ENCODE measurements at places on chromosomes 5 and 9.

DNA sequence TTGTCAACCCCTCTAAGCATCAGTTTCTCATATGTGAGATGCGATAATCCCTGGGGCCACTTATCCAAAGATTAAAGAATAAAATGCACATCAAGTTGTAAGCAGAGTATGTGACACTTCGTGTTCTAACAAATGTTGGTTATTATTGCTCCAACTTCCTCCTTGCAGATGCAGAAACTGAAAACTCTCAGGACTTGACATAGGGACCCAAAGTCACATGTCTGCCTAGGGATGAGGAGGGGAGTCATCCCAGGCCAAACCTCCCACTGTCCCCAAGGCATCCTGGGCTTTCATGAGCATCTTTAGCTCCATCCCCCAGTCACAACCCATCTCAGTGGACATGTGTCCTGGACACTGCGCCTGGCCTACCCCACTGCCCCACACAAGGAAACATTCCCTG lies 27.5 kb upstream of the SYK start:
- no peak for DNase-seq

DNA sequence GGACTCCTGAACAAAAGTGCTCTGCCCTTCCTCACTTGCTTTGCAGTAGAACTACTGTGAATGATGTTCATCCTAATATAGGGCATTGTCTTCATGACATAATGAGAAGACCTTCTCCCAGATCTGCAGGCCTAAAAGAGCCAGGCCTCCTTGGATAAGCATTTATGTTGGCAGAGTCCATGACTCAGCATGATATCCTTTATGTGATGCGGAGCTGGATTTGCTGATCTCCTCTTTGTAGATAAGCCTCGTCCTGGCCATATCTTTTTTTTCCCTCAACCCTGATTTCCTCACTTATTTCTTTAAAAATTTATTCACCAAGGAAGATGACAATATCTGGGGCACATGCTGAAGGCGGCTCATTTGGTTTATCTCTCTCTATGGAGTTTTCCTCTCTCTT lies 62.4 kb upstream of the TAS2R1 start:
- no peak for DNase-seq

DNA sequence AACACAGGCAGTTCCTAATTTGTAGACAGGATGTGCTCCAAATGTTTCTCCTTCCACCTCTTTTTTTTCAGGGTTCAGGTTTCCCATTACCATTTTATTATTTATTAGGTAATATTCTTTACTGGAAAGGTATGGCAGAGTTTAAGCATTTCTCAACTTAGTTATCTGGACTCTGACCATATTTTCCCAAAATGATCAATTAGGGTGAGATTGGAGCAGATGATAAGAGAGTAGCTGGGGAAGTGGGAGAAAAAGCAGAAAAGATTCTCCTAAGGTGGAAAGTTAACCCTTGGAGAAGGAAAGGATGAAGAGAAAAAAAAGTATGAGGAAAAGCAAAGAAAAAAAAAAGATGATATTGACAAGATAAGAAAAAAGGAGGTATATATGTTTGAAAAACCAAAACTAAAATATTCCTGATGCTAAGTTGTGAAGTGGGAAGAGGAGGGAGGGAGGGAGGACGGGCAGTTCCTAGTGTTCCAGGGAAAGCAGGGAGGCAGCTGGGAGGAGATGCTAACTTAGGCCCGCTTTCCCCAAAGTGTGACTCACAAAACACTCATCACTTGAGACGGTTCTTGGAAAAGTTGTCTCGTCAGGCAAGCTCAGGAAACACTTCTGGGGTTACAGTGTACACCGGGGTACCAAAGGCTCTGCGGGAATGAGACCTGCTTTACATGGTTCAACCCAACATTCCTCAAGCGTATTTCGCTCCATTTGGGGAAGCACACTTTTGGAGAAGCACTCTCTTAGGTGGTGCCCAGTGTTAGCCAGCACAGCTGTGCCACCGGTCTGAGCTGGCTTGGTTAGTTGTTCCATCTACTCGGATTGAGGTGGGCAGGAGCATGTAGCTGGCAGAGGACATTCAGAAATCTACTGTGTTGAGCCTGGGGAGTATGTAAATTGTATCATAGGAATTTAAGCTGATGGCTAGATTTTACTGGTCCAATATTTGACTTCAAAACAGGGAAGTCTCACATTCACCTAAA lies 35.1 kb downstream of the B4GALT1 start:
- DNase-seq = peak; percentile 29

GRCh38 chr5:56130664-56131063 lies 102.5 kb downstream of the ANKRD55 start:
- DNase-seq = no peak

- DNase-seq = no peak
Measured at GRCh38 chr9:89553451-89554010, 51.3 kb upstream of the GADD45G start.

DNA sequence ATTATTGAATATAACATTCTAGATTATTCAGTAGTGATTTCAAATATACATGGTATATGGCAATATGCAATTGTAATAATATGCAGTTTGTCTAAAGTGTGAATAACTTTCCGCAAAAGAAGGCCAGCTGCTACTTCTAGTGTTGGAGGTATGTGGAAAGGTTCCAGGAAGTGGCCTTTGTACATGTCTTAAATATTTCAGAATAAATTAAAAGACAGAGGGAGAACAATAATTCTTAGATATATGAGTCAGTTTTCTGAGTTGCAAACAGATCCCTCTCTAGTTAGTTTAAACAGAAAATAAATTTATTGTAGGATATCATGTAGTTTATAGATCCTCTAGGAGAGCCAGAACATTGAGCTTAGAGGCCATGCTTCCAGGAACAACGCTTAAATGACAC lies 210.8 kb upstream of the ELL2 start:
- DNase-seq = no peak

DNA sequence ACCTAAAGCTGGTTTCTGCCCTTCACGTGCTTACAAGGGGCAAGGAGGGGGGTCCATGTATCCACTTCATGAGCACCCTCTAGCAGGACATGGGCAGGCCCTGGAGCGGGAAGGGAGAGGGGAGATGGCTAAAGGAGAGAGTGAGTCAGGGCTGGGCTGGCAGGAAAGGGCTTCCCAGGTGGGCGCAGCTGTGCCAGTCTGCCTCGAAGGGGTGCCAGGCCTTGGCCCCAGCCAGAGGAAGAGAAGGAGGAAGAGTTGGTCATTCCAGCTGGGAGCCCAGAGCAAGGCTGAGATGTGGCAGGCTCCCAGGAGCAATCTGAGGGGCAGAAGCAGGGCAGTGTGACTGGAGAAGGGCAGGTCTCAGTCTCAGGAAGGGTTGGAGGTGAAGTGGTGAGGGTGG lies 24.7 kb downstream of the TRIM14 start:
- no peak for DNase-seq

GRCh38 chr5:91076138-91076537 lies 307.0 kb downstream of the ARRDC3 start:
- no peak for DNase-seq

- no peak for DNase-seq
Measured at GRCh38 chr9:86217076-86217755, 42.2 kb downstream of the C9orf153 start.

- DNase-seq = no peak
Measured at GRCh38 chr9:87651431-87651830, 74.5 kb upstream of the CTSL start.

GRCh38 chr5:136062366-136063274 lies 33.8 kb downstream of the TGFBI start:
- DNase-seq = no peak

DNA sequence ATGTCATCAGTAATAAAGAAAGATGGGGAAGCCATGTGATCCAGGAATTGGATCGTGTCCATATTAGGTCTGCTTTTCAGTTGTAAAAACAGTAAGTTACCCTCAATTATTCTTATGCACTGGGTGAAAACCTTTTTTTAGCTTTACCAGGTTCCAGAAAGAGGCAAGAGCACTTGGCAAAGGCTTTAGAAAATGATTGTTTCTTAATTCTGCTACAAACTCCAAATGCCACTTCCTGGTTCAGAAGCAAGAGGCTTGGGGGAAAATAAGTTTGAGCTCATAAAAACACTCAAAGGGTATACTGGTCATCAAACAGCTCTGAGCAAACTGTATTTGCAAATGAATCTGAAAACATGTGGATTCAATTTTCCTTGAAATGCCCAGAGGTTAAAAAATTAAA lies 615.6 kb downstream of the EBF1 start:
- DNase-seq = no peak

- DNase-seq = no peak
Measured at GRCh38 chr5:42506662-42507061, 83.4 kb downstream of the GHR start.

DNA sequence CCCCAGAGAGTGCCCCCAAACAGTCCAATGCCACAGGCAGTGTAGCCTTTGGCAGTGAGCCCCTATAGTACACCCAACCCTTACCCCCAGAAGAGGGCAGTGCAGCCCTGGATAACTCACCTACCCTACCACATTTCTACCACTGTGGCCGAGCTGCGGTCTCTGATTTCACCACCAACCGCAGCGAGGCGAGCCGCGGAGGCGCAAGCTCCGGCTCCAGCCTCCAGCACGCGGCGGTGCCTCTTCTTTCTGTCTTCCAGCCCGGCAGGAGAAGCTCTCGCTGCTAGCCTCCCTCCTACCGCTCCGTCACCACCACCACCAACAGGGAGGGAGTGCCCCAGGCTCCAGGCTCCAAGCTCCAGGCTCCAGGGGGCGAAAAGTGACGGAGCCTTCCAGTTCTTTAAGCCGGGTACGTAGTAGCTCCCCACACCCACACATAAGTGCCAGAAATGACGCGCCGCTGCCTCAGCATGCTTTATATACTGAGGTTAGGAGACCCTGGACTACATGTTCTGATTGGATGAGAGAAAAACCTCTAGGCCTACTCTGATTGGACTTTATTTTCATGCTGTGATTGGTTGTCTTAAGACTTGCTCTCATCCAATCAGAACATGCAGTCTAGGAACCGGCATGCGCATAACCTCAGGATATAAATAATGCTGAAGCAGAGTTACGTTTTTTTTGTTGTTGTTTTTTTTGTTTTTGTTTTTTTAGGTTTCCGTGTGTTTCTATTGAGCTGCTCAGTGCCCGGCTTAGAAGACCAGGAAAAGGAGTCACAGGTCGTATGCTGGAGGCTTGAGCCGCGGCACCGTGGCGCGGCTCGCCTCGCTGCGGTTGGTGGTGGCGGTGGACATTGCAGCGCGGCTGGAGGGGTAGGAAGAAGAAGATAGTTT lies at the start of gene PCAT7:
TSS of gene PCAT7 (plus strand) at position 645 of the 893 bp plus-strand sequence.
- DNase-seq = peak; percentile 76

DNA sequence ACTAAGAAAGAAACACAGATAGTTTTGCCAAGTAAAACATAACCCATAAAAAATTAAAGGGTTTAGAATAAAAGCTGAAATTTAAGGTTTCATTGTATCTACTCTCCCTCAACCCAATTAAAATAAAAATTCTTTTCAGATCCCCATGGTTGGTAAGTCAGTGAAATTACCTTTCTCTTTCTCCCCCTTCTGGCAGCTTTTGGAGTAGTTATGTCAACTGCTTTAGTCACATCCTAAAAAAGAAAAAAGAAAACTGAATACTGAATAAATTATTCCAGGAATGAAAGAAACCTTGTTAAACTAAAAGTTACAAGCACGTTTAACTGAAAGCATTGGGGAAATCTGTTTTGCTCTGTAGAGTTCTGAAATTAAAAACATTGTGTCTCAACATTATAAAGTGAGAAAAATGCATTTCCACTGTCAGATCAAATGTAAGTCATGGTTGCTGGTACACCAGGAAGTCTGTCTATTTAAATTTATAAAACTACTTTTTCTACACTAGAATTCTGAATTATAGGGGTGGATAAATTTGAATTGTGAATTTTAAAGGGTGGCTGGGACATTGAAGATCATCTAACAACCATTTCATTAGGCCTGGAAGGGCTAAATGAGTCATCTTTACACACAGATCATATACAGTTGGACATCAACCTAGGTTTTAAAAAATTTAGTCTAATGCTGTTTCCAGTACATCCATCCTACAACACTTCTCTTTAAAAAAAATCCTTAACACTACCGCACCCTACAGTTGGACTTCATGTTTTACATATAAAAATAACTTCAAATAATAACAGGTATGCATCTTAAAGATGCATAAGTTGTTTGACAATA lies 24.7 kb downstream of the PSIP1 start:
- no peak for DNase-seq

- no peak for DNase-seq
Measured at GRCh38 chr9:76691517-76692313, 72.5 kb upstream of the PCA3 start.

DNA sequence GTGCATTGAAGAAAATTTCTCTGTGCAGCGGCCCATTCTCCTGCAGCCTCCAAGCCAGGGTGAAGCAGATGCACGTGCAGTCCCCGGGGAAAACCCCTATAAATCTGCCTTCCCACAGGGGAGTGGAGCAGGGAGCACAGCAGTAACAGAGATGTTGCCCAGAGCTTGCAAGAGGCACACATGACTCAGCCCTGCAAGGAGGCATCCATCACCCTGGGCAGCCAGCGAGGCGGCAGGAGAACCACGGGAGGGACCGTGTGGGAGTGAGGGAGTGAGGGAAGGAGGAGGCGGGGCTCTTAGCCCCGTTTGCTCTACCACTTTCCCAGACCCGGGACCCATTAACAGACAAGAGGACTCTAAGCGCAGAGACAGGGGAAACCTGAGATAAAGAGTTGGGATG lies 96.2 kb upstream of the ARAP3 start:
- peak; percentile 35 for DNase-seq

DNA sequence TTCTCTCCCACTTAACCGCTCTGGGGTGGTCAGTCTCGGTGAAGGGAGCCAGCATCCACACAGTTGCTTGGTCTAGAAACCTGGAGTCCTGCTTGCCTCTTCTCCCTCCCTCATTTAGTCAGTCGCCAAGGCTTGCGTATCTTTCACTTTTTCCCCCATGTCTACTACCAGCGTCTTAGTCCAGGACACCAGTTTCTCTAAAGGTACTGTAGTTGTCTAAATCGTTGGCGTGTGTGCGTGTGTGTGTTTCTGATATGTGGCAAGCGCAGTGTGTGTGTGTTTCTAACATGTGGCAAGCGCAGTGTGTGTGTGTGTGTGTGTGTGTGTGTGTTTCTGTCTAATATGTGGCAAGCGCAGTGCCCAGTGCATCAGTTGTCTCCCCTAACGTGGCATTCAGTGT lies 641 bp downstream of the ATP6V1G1 start:
- no peak for DNase-seq

GRCh38 chr9:34387239-34387638 lies 10.5 kb upstream of the MYORG start:
- no peak for DNase-seq

- DNase-seq = no peak
Measured at GRCh38 chr9:88871669-88872068, 119.6 kb upstream of the S1PR3 start.

GRCh38 chr5:140591747-140592372 lies 27.2 kb downstream of the SLC35A4 start:
- no peak for DNase-seq

DNA sequence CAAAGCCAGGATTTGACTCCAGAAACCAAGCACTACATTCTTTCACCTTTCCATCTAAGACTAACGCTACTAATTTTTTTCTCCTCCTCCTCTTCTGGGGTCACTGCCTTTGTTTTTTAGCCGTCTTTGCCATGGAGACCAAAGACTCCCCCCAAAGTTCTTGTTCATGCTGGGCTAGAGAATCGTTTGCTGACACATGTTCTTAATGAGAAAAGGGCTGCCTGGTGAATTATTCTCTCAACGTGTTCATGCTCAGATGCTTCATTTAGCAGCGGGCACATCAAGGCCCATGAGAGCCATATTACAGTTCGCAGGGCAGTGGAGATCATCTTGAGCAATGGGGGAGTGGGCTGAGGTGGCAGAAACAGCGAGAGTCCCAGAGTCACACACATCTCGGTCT lies 134.9 kb downstream of the SLIT3 start:
- no peak for DNase-seq
